ENCODE measurements at places on chromosomes 12 and 14.

GRCh38 chr14:90487031-90487430 is 90.2 kb downstream of the CALM1 start:
- DNase-seq, result no peak

DNA sequence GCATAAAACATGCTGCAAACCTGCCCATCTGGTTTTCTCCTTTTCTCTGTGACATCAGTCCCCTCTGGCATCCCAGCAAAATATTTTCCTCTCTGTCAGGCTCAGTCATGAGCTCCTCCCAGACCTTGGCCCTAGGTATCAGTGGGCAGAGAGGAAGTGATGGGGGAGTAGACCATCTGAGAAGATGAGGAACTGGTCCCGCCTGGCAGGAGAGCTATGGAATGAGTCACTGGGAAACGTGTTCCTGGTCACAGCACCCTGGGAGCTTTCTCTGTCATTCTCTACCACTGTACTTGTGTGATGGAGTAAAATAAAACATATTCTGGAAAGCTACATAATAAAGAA is 5.0 kb upstream of the SRSF9 start:
- DNase-seq, result no peak

DNA sequence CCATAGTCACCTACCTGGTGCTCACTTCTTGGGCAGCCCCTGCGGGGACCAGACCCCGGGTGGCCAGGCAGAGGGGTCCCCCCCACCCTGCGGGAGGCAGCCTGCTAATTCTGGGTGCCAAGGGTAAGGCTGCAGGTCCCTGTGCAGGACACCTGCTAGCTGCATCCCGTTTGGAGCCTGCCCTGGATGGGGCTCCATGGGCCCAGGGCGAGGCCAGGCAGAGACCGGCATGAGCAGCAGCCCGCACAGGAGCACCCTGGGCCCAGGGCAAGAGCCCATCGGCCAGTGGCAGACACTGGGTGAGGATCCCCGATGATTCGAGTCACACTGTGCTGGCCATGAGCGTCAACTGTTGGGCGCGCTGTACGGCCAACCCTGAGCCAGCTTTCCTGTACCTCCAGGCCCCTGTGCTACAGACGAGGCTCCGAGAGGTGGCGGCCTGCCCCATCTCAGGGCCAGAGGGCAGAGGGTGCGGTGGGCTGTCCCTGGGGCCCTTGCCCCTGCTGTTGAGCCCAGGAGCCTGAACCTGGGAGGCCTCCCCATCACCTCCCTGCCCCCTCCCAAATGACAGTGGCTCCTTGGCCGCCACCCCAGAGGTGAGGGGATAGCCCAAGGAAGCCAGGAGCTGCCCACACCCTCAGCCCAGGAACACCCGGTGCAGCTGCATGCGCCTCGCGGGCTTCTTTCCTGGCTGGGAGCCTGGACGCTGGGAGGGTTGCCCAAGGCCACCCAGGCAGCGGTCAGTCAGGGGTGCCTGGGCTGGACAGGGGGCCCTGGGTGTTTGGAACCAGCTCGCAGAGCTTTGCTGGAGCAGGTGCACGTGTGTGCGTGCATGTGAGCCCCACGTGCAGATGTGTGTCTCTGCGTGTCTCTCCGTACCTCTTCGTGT is 47.7 kb downstream of the CYP46A1 start:
- DNase-seq, result no peak

DNA sequence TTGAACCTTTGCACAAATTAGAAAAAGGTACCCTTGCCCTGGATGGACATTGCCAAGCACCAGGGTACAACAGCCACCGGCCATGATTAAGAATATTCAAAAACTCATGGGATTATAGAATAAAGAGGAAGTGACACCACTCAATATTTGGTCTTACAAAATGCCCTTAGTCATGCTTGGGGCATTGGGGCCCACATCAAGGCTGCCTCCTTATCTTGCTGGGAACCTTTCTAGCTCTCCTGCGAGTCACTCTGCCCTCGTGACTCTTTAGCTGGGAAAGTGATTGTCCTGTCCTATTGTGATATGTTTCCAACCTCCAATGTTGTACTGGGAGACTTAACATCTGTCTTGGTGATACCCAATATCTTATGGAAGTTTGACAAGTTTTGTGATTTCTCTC is 57.8 kb downstream of the GTF2A1 start:
- DNase-seq, result no peak

- DNase-seq, result no peak
Measured at GRCh38 chr14:64580467-64580866, 30.7 kb downstream of the PPP1R36 start.

DNA sequence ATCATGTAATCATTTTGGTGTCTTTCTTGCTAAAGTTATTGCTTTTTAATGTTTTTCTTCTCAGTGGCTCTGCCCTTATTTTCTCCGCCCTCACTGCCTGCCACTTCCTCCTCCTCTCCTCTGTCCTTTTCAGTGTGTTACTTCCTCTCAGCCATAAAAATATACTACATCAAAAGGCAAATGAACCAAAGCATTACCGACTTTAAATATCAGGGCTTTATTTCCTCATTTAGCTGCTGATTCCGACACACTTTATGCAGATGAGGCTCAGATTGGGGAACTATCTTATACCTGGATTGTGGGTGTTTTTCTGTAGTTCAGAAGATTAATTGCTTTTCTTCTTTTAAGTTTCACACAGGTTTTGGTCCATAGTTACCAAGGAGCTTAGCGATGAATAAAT is 118.1 kb downstream of the CMAS start:
- DNase-seq, result no peak

DNA sequence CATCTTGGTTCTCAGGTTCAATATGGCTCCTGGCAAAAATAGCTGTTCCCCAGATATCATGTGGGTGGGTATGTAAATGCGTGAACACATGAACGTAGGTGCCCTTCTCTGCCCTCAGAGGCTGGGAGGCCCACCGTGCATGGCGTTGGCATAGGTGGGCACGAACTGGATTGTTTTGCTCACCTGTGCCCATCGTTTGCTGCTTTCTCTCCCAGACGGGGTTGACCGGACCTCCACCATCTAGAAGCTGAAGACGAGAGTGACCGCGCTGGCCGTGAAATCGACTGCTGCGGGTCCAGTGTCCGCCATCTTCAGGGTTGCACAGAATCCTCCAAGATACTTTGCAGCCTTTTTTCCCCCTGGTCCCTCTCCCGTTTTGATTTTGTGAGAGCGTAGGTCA is 113.9 kb downstream of the GCH1 start:
- no peak for DNase-seq

DNA sequence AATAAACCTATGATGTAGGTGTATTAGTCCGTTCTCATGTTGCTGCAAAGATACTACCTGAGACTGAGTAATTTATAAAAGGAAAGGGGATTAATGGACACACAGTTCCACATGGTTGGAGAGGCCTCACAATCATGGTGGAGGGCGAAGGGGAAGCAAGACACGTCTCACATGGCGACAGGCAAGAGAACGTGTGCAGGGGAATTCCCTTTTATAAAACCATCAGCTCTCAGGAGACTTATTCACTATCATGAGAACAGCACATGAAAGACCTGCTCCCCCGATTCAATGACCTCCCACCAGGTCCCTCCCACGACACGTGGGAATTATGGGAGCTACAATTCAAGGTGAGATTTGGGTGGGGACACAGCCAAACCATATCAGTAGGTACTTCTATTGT is 58.7 kb upstream of the DICER1 start:
- DNase-seq, result no peak

DNA sequence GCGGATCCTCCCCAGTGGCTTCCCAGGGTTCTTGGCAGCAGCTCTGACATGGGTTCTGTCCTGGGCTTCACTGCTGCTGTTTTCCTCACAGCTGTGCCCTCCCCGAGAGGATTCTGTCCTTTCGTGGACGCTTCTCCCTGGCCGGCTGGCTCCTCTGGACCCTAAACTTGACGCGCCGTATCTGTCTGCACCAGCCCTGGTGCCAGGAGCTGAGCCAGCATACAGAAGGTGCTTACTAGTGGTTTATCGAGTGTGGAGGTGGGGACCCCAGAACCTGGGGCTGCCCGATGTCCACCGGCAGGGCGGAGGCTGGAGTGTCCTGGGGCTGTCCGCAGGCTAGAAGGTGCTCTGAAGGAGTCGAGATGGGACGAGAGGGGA is 17.2 kb downstream of the FBRSL1 start:
- no peak for DNase-seq

- DNase-seq, result no peak
Measured at GRCh38 chr12:27552886-27553560, 29.0 kb downstream of the PPFIBP1 start.

- DNase-seq, result no peak
Measured at GRCh38 chr12:133225527-133225926, 10.2 kb downstream of the ANHX start.

DNA sequence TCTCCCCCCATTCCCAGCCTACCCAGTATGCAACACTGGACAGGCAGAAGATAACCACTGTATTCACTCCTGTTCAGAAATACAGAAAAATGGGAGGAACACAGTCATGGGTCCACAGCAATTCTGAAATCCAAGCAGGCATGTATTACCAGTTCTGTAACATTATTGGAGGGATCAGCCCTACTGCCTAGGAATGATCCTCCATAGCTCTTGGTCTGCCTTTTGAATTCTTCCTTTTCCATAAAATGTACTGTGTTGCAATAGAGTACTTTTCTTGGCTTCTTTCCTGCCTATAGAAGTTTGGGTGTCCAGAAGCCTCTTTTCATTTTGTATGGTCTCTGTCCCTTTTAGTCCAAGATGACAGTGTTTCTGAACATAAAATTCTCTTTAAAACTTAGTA is 46.5 kb downstream of the SPATS2 start:
- DNase-seq, result no peak

DNA sequence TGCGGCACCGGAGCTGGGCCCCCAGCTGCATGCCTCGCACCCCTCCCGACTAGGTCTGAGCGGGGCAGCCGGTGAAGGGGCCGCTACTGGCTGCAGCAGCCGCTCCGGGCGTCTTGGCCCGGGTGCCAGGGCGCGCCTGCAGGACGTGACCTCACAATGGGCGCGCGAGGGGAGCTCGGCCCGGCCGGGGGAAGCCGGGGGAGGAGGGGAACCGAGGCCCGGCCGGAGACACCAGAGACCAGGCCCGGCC is 353 bp downstream of the BAG5 start:
- no peak for DNase-seq

DNA sequence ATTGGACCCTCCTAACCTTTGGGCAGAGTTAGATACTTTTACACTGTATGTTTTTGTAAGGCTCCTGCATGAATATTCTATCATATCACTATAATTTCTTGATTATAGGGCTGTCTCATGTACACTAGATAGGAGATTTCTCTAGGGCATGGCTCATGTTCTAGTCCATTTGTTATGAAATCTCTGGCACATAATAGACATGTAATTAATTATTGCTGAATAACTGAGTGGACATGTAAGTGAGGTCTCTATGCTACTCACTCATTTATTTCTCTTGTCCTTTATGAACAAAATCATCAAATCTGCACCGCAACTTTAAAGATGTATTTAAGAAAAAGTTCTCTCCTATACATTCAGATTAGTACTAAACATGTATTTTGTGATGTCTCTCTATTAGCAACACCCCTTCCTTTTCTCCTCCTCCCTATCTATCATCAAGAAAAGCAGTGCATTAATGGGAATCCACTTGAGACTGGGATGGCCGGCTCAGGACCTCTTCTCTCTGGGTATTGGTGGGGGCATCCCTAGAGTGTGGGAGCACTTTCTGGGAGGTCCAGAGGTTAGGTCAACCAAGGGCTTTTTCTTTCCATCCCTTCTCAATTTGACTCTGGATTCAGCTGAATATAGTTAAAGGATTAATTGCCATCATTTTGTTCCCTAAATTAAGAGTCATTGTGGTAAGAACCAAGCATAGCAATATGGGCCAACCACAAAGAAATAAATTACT is 168.0 kb upstream of the HMGA2 start:
- DNase-seq, result no peak

- DNase-seq, result no peak
Measured at GRCh38 chr12:80415466-80415865, 28.6 kb upstream of the PTPRQ start.

DNA sequence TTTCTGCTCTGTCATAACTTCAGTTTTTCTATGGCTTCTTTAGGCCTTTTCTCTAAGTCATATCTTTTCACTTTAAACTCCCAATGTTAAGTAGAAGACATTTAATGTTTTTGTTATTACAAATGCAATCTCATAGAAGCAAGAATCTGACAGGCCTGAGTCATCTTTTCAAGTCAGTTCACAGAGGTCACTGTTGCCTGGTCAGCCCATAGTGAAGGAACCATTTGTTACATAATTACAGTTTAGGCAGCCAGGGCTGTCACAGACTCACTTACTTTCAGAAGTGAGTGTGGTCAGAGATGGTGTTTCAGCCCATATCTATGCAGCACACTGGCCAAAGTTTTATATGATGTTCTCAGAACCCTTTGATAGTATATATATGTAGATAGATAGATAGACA is 46.5 kb downstream of the CCER1 start:
- DNase-seq, result no peak

GRCh38 chr14:93884950-93885349 is 42.2 kb upstream of the FAM181A start:
- DNase-seq, result no peak

GRCh38 chr12:76470028-76470939 is 89.3 kb downstream of the OSBPL8 start:
- no peak for DNase-seq

- DNase-seq, result no peak
Measured at GRCh38 chr12:125329239-125330102, 264.2 kb downstream of the AACS start.
